ENCODE measurements at places on chromosomes 5 and 9. TPM values are rescaled to one million over a fixed set of nuclear protein-coding genes. Genes with fewer than 3 reads are reported as not detected.

DNA sequence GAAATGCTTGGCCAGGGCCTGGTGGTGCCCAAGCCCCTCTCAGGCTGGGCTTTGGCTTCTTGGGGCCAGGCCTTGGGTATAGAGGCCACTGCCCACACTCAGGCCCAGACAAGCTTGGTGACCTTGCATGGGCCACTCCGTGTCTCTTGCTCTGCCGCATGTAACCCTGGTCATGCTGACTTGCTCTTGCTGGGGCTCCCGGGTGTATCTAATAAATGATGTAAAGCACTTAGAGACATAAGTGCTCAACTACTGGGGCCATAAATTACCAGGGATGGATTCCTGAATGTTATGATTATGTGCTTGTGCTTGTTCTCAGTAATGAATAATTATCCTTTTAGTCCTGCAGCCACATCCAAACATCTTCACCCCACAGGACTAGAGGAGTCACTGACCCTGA is 54.0 kb downstream of the C5orf15 start:
- no peak for DNase-seq
- H3K4me3 ChIP-seq = no peak overlapping the region
- H3K4me1 ChIP-seq = no peaks in the 10 kb centered on the region
- no peak overlapping the region for H3K27ac ChIP-seq

KIF3A gene
- 10.8 TPM for total RNA-seq

- no peak overlapping the region for H3K4me3 ChIP-seq
- H3K4me1 ChIP-seq = peaks cover 22% of the 10 kb centered on the region
- H3K36me3 ChIP-seq = no peaks in the 10 kb centered on the region
- H3K27ac ChIP-seq = no peak overlapping the region
- H3K27me3 ChIP-seq = no peaks in the 10 kb centered on the region
- no peak for DNase-seq
Observed at GRCh38 chr5:157554179-157555036, 21.2 kb downstream of the ADAM19 start.

PALM2AKAP2 gene
- total RNA-seq = 26.2 TPM

DNA sequence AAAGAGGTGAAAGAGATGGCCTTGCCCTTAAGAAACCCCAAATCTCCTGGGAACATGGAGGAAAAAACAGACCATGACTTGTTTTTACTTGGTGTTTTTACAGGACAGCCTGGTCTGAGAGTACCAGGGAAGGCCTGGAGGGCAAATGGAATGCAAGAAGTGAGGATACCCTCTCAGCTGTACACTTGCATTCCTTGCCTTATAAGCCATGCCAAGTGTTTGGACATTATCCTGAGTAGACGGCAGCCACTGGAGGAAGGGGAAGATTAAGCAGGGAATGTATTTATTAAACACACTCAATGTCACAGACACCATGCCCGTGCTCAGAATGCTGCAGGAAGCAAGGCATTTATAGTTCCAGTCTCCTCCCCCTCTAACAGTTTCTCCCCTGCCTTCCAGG is 581.4 kb downstream of the CDK5RAP2 start:
- no peak overlapping the region for H3K27ac ChIP-seq
- no peak for DNase-seq
- no peaks in the 10 kb centered on the region for H3K36me3 ChIP-seq
- no peak overlapping the region for H3K4me3 ChIP-seq
- no peaks in the 10 kb centered on the region for H3K4me1 ChIP-seq

- H3K4me1 ChIP-seq = peaks cover 57% of the 10 kb centered on the region
- H3K4me3 ChIP-seq = peak overlapping the region; percentile 39
- H3K27ac ChIP-seq = peak overlapping the region; percentile 93
- no peaks in the 10 kb centered on the region for H3K27me3 ChIP-seq
- peak; percentile 55 for DNase-seq
- no peaks in the 10 kb centered on the region for H3K36me3 ChIP-seq
Observed at GRCh38 chr9:35910613-35911359, 1.5 kb downstream of the SPAAR start.

DNA sequence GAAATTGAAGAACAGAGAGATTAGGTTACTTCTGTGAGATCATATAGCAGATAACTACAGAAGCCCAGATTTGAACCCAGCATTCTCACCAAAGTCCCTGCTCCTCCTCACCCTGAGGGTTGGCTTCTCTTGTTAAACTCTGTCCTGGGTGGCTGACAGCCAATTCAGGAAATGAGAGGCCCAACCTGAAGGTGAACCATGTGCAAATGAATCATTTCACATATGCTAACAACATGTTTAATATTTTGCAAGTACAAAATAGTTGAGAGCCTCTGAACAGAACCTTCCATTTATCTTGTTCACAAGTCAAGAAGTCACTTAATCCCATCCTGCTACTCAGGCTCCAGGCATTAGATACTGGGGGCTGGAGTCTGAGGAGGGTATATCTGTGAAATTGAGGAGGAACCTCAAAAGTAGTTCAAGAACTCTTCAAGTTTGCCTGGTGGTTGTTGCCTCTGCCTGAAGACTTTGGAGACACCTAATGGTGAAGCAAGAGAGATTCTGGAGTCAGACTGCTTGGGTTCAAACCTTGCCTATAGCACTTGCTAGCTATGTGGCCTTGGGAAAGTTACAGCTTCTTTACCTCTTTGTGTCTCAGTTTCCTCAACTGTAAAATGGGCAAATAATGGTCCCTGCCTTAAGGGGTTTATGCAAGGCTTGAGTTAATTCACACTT is 564.0 kb downstream of the PSAT1 start:
- H3K27me3 ChIP-seq = no peaks in the 10 kb centered on the region
- no peak for DNase-seq
- H3K36me3 ChIP-seq = no peaks in the 10 kb centered on the region
- no peak overlapping the region for H3K4me3 ChIP-seq
- no peak overlapping the region for H3K27ac ChIP-seq

- H3K36me3 ChIP-seq = no peaks in the 10 kb centered on the region
- peaks cover 8% of the 10 kb centered on the region for H3K4me1 ChIP-seq
- H3K27ac ChIP-seq = no peak overlapping the region
- H3K27me3 ChIP-seq = no peaks in the 10 kb centered on the region
Observed at GRCh38 chr5:66958980-66959641, 237.5 kb downstream of the CD180 start.

DNA sequence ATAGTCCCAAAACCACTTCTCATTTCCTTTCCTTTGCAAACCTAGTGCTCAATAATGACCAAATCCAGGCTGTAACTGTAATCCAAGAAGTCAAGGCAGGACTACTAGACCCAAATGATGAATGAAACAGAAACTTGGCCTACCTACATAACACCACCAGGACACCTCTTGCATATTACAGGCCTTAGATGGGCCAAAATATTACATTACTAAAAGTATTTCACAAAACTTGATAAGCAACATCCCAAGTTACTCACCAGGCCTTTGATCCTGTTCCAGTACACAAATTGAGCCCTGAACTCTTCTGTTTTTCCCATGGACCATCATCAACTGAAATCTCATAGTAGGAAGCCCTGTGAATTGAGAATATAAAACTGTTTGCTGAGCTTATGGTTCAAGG is 34.8 kb downstream of the NADK2 start:
- no peak overlapping the region for H3K27ac ChIP-seq
- H3K4me1 ChIP-seq = no peaks in the 10 kb centered on the region
- H3K36me3 ChIP-seq = peaks cover 52% of the 10 kb centered on the region
- no peak for DNase-seq
- no peak overlapping the region for H3K4me3 ChIP-seq
- H3K27me3 ChIP-seq = no peaks in the 10 kb centered on the region
